Prostate gland (tissue), 2 donors: ENCODE measurements at places on chromosomes 12 and 14.

DNA sequence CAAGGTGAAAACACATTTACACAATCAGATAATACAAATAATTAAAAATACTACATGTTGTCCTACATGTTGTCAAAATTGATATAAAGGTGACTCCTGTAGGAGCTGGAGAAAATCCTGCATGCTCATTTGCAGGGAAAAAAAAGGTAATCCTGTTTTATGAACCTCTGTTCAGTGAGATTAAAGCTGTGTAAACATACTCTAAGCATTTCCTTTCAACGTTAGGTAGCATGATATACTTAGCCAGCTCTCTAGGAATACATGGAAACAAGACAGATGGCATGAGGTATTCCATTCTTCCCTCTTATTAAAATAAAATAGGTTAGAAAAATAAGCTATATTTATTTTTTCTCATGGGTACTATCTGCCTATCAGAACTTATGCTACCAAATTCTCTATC is 635.7 kb upstream of the FLRT2 start:
- no peak overlapping the region for H3K4me3 ChIP-seq
- DNase-seq: no peak
- H3K36me3 ChIP-seq: no peaks in the 10 kb centered on the region
- H3K27me3 ChIP-seq: no peaks in the 10 kb centered on the region
- no peak overlapping the region for H3K27ac ChIP-seq

GRCh38 chr14:100470523-100470897 is 116.7 kb downstream of the BEGAIN start:
- no peaks in the 10 kb centered on the region for H3K27me3 ChIP-seq
- DNase-seq: no peak
- H3K4me1 ChIP-seq: no peaks in the 10 kb centered on the region
- H3K36me3 ChIP-seq: no peaks in the 10 kb centered on the region

- H3K4me3 ChIP-seq: no peak overlapping the region
- no peaks in the 10 kb centered on the region for H3K4me1 ChIP-seq
- no peak for DNase-seq
- H3K27ac ChIP-seq: no peak overlapping the region
- no peaks in the 10 kb centered on the region for H3K36me3 ChIP-seq
Observed at GRCh38 chr12:24742378-24742777, 206.5 kb downstream of the BCAT1 start.

GRCh38 chr14:70780396-70781075 is 28.8 kb downstream of the MAP3K9 start:
- DNase-seq: no peak
- no peaks in the 10 kb centered on the region for H3K27me3 ChIP-seq
- H3K36me3 ChIP-seq: no peaks in the 10 kb centered on the region
- H3K4me1 ChIP-seq: no peaks in the 10 kb centered on the region

GRCh38 chr12:16076557-16076956 is 165.4 kb downstream of the DERA start:
- H3K4me1 ChIP-seq: no peaks in the 10 kb centered on the region
- H3K4me3 ChIP-seq: no peak overlapping the region
- DNase-seq: no peak
- no peaks in the 10 kb centered on the region for H3K36me3 ChIP-seq
- H3K27ac ChIP-seq: no peak overlapping the region

- DNase-seq: no peak
- H3K36me3 ChIP-seq: no peaks in the 10 kb centered on the region
- no peak overlapping the region for H3K27ac ChIP-seq
- no peaks in the 10 kb centered on the region for H3K4me1 ChIP-seq
Observed at GRCh38 chr14:91246051-91246852, 1.7 kb upstream of the GPR68 start.

DNA sequence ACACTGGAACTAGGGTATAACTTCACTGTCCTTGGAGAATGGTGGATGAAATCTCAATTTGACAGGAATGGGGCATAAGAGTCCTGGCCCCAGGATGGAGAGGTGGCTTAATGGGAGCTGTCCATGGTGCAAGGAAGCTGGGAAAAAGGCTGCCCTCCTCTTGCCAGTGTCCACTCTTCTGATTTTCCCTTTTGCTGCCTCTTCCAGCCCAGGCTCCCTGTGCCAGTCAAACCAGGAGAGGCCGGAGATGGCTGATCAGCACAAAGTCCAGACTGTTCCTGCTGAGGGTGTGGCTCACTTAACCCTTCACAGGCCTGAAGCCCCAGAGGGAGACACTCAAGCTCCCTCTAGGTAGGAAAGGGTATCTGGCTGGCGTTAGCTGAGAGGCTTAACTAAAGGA is at the start of gene MYO1A:
TSS of gene MYO1A (minus strand) at position 240 of the 400 bp plus-strand sequence. CDS start 1,806 bp downstream, outside the sequence.
- H3K36me3 ChIP-seq: no peaks in the 10 kb centered on the region
- DNase-seq: no peak
- no peak within 1 kb of the TSS for H3K27ac ChIP-seq
- no peak within 1 kb of the TSS for H3K4me3 ChIP-seq
- no peaks in the 10 kb centered on the region for H3K4me1 ChIP-seq

DNA sequence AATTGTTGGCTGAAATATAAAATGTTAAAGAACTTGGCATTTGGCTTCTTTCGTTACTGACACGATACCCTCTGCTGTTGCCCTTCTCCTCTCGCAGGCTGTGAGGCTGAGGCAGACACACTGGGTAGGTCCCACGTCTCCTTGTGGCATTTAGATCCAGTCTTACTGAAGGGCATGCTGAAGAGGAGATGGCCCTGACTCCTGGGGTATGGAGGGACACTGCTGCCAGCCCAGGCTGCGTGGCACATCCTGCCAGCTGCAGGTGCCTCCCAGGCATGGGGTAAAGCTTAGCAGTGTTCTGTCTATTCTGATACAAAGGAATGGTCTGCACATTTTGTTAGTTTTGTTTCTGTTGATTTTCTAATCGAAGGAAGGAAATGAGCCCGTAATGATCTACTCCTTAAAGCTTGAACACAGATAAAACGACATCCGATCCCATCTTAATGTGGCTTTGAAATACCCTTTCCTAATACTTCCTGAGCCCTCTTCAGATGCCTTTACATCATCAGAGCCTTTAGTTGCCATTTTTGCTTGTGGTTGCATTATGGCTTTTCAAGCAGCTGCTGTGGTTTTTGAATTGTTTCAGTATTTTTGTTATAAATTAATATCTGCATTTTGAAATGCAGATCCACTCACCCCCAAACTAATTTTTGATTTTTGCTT is 61.1 kb downstream of the WDR20 start:
- no peak overlapping the region for H3K27ac ChIP-seq
- H3K36me3 ChIP-seq: no peaks in the 10 kb centered on the region
- no peaks in the 10 kb centered on the region for H3K27me3 ChIP-seq
- DNase-seq: no peak
- H3K4me1 ChIP-seq: no peaks in the 10 kb centered on the region

- no peaks in the 10 kb centered on the region for H3K4me1 ChIP-seq
- H3K36me3 ChIP-seq: peaks cover 23% of the 10 kb centered on the region
- no peak for DNase-seq
- H3K4me3 ChIP-seq: no peak overlapping the region
- no peak overlapping the region for H3K27ac ChIP-seq
- no peaks in the 10 kb centered on the region for H3K27me3 ChIP-seq
Observed at GRCh38 chr12:49098035-49098451, 3.4 kb upstream of the DHH start.

- no peak overlapping the region for H3K4me3 ChIP-seq
- no peaks in the 10 kb centered on the region for H3K4me1 ChIP-seq
Observed at GRCh38 chr12:4120316-4120917, 153.1 kb upstream of the CCND2 start.

GRCh38 chr14:94522115-94522724 is 13.0 kb upstream of the SERPINA12 start:
- DNase-seq: no peak
- no peak overlapping the region for H3K27ac ChIP-seq
- no peaks in the 10 kb centered on the region for H3K4me1 ChIP-seq
- H3K36me3 ChIP-seq: no peaks in the 10 kb centered on the region
- H3K4me3 ChIP-seq: no peak overlapping the region

GRCh38 chr14:50978888-50979287 is 34.6 kb upstream of the PYGL start:
- H3K4me3 ChIP-seq: no peak overlapping the region
- DNase-seq: no peak
- H3K36me3 ChIP-seq: no peaks in the 10 kb centered on the region
- no peak overlapping the region for H3K27ac ChIP-seq

- no peak overlapping the region for H3K4me3 ChIP-seq
- no peaks in the 10 kb centered on the region for H3K36me3 ChIP-seq
- DNase-seq: no peak
- H3K27me3 ChIP-seq: no peaks in the 10 kb centered on the region
- no peak overlapping the region for H3K27ac ChIP-seq
Observed at GRCh38 chr12:3106579-3106978, 29.4 kb downstream of the TSPAN9 start.

DNA sequence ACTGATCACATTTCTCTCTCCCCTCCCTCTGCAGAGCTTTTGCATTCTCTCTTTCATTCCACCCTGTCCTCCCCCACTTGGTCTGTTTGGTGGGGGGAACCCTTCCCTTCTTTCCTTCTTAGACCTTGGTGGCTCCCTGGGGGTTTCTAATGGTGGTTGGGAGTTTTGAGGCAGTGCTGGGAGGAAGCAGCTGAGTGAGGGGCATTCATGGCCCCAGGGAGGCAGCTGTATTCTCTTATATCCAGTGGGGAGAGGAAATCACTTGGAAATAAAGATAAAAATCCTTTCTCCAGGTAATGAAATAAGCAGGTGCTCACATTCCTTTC is 13.3 kb downstream of the NGDN start:
- DNase-seq: no peak
- no peaks in the 10 kb centered on the region for H3K4me1 ChIP-seq
- no peak overlapping the region for H3K27ac ChIP-seq
- H3K4me3 ChIP-seq: no peak overlapping the region
- H3K36me3 ChIP-seq: no peaks in the 10 kb centered on the region
